CD4-positive, CD25-positive, alpha-beta regulatory T cell (primary cell): ENCODE measurements at places on chromosomes 1 and 21.

DNA sequence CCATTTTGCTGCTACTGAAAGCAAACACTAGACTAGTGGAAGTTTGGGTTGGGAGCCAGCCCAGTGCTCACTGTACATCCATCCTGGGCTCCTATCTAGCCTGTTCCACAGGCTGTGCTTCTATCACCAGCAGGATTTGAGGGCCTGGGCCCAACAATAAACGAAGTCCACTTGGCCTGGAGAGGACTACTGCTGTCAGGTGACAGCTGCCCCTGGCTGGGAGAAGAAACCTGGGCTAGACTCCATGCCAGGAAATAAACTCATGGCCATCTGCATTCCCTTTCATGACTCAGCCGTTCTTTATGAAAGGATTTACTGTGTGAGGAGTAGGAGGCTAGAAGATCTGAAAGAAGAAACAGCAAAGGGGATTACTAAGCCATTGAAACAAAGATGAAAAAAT lies 35.5 kb downstream of the COLGALT2 start:
- no peak for DNase-seq

DNA sequence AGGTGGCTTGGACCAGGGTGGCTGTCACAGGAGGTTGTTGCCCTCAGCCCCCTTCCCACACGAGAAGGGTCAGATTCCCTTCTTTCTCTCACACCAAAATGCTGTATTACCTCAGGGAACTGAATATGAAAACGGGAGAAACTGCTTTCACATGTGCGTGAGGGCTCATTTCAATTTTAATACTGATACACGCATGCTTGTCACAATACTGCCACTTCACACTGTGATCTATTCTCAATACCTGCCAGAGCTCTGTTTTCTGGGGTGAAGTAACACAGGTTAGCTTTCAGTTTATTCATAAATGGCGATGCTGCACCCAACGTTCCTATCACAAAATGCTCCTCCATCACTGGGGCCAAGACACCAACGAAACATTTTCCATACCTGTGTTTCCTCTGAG lies 181.8 kb downstream of the APP start:
- no peak for DNase-seq

DNA sequence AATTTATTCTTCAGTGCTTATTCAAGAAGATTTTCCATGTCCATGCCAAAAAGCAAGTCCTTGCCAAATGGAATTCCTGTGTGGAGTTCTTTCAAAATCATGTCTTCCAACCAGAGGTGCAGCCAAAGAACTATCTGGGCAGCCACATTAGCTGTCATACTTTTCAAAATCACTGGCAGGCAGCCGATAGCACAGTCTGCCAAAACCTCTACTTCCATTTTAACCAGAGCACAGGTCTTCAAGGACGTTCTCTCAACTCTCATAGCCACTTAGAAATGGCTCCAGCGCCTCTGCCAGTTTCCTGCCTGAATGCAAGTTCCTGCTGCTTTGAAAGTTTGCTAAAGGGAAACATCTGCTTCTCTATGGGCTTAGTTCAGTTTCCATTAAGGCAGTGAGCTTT lies 975.7 kb upstream of the ADGRL4 start:
- DNase-seq = no peak

DNA sequence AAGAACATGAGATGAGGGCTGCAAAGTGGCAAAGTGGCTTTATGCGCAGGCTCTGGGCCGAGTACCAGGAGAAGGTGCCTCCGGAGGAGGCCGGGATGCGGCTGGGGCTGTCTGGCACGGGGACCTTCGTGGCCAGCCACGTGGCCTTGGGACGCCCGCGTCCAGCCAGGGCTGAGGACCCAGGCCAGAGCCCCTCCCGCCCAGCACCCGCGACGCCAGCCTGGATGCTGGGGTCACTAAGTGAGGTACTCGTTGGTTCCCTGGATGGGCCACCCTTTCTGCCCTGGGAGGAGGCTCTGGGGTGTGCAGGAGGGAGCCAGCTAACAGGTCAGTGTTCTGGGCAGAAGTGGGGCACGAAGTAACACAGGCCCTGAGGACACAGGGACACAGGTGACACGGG lies 12.6 kb downstream of the SCNN1D start:
- no peak for DNase-seq

- no peak for DNase-seq
Observed at GRCh38 chr1:242764161-242764560, 239.7 kb upstream of the PLD5 start.

- DNase-seq = peak; percentile 45
Observed at GRCh38 chr1:202158810-202159533, 1.4 kb downstream of the PTPN7 start.
